Articular chondrocyte of knee joint (primary cell): ENCODE measurements at places on chromosomes 1 and 21. TPM values are rescaled to one million over a fixed set of nuclear protein-coding genes. Genes with fewer than 3 reads are reported as not detected.

Gene RHOU
- total RNA-seq, result 18.2 and 25.9 TPM in 2 replicates

Gene AQP10
- 0.13 TPM in 1 of 2 replicates, not detected in the other for total RNA-seq

Gene AMY1B
- total RNA-seq, result not detected in 2 replicates

Gene TNNI3K
- 0.91 and 1.6 TPM in 2 replicates for total RNA-seq

Gene ERRFI1
- total RNA-seq, result 96.4 and 120 TPM in 2 replicates

Gene CTSK
- total RNA-seq, result 73.8 and 100 TPM in 2 replicates

Gene FMO2
- total RNA-seq, result 1.2 and 3.6 TPM in 2 replicates

Gene AIRE
- total RNA-seq, result not detected in 2 replicates

Gene FH
- 74.0 and 88.7 TPM in 2 replicates for total RNA-seq

Gene GUCA2A
- not detected in 2 replicates for total RNA-seq

Gene GPR161
- total RNA-seq, result 13.9 TPM in 2 replicates

Gene SUSD4
- total RNA-seq, result 0.13 and 0.32 TPM in 2 replicates

Gene HPCA
- total RNA-seq, result not detected in 2 replicates

Gene SLC9C2
- under 0.01 TPM in 1 of 2 replicates, not detected in the other for total RNA-seq

Gene COL9A2
- total RNA-seq, result 1.4 and 2.3 TPM in 2 replicates

Gene CRYBG2
- total RNA-seq, result not detected in 2 replicates

Gene NEGR1
- total RNA-seq, result 83.2 and 84.0 TPM in 2 replicates

Gene U2AF1
- 17.4 and 43.5 TPM in 2 replicates for total RNA-seq
